ENCODE measurements at places on chromosomes 11 and 22.

- no peak for DNase-seq
Observed at GRCh38 chr22:45860201-45860600, 116.8 kb downstream of the WNT7B start.

DNA sequence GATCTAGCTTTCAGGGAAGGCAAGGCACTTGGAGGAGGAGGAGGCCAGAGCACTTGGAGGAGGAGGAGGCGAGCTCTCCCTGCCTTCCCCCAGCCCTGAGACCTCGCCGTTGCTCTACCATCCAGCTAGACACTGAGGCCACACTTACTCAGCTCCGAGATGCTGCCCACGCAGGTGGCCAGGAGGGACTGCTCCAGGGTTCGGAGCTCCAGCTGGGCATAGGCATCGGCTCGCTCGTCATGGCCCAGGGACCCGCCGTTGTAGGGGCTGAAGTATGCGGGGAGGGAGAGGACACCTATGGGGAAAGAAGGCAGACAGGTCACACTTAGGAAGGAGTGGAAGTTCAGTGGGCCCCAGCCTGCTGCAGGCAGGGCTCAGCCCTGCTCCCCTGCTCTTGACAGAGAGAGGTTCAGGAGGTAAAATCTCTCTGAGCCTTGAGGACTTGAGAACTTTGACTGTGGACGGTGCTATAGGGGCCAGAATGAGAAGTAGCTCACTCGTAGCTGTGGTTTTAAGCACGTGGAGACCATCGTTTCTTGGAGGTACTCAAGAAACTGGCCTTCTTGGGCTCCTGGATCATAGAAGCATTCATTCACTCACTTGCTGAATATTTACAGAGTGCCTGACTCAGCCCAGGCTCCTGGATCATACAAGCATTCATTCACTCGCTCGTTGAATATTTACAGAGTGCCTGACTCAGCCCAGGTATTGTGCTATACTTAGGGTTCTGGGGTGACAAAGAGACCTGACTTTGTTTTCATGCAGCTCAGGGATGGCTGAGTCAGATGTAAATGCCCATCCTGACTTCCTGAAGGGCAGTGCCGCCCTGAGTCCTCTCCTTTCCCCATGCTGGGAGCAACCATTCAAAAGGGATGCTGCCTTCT is 99.2 kb downstream of the NAT10 start:
- DNase-seq = no peak

GRCh38 chr11:117933930-117934329 is 4.7 kb upstream of the TMPRSS13 start:
- no peak for DNase-seq

GRCh38 chr11:128412847-128413791 is 174.2 kb downstream of the ETS1 start:
- DNase-seq = no peak

- no peak for DNase-seq
Observed at GRCh38 chr22:39718206-39718605, 147.7 kb downstream of the CACNA1I start.

- DNase-seq = no peak
Observed at GRCh38 chr22:20834206-20834605, 24.4 kb downstream of the PI4KA start.

- no peak for DNase-seq
Observed at GRCh38 chr11:64864473-64865285, 13.7 kb downstream of the EHD1 start.

DNA sequence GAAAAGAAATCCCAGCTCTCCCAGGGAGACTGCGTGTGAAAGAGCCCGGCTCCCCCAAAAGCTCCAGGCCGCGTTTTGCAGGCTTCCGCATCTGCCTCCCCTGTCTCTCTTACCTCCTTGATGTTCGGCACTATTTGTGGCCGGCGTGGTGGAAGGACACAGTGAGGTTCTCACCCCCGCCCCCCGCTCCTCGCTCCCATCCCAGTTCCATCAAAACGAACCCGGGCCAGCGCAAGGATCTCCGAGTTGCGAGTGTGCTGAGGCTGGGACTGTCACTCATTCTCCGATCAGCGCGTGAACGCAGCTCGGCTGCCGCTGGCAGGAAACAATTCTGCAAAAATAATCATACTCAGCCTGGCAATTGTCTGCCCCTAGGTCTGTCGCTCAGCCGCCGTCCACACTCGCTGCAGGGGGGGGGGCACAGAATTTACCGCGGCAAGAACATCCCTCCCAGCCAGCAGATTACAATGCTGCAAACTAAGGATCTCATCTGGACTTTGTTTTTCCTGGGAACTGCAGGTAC is at the start of gene NCAM1:
Gene NCAM1, plus strand, starts transcription at position 275 of the 523 bp plus-strand sequence.
- DNase-seq = no peak

- DNase-seq = no peak
Observed at GRCh38 chr22:38455530-38456271, 702 bp upstream of the KCNJ4 start.

GRCh38 chr22:46829941-46830715 is 67.7 kb downstream of the TBC1D22A start:
- DNase-seq = no peak

GRCh38 chr11:95135155-95135554 is 45.5 kb downstream of the ENDOD1 start:
- no peak for DNase-seq

DNA sequence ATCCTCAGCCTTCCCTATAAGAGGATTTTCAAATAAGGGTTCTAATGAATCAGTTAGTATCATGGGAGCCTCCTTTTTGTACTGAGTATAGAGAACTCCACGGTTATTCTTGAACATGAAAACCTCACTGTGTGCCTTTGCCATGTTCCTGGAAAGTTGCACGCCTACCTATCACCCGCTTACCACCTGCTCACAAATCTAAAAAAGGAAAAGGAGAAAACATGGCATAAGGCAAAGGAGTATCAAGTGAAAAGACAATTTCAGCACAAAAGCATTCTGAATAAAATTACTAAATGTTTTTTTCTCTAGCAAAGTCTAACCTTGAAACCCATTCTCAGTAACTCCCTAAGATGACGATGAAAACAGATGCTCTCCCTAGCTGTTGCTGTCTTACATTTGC is 511.8 kb upstream of the API5 start:
- DNase-seq = no peak

- no peak for DNase-seq
Observed at GRCh38 chr22:37428649-37429586, 1.6 kb upstream of the ELFN2 start.

DNA sequence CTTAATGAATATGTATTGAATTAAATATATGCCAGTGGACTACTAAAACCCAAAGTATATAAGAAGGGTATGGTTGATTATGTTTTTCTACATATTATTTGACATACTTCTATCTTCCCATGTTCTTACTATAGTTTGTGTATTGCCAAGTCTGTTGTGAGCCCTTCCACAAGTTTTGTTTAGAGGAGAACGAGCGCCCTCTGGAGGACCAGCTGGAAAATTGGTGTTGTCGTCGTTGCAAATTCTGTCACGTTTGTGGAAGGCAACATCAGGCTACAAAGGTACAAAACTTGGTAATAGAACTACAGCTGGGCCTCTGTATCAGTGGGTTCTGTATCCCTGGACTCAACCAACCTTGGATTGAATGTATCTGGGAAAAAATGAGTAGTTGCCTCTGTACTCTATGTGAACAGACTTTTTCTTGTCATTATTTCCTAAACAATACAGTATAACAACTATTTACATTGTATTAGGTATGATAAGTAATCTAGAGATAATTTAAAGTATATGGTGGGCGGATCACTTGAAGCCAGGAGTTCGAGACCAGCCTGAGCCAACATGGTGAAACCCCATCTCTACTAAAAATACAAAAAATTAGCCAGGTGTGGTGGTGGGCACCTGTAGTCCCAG is 38.7 kb upstream of the TTC36 start:
- DNase-seq = no peak

DNA sequence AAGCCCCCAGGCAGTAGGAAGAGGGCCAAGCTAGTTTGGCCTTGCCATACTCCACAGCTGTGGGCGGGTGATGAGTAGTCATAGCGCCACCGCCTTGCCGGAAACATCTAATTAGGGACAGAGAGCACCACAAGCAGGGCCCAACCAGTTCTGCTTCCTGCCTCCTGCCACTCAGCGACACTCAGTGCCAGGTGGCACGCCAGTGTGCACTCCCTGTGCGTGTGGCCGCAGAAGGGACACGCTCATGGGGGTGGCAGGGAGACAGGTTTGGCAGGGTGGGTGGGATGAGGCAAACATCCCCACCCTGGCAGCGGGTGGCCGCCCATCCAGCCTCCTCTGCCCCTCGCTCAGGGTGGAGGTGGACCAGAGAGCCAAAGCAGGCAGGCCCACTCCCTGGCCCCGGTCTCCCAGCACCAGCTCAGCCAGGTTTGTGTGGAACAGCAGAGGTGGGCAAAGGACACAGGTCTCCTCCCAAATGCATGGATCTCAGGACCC is 4.9 kb downstream of the OVOL1 start:
- DNase-seq = no peak

- no peak for DNase-seq
Observed at GRCh38 chr22:43412808-43413795, 1.3 kb downstream of the MPPED1 start.

DNA sequence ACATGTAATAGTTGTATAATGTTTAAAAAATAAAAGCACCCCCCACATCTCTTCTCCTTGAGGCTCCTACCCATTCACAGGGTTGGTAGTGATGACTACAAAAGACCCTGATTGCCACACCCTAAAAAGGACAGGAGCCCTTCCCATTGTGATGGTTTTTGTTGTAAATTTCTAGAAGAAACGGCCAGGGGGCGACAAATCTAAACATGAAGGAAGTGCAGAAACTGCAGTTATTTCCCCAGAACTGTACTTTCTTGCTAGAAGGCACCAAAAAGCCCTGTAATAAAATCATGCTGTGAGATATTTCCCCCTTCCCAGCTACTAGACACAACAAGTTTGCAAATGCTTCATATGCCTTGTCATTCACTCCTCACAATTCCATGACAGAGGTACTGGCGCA is 10.8 kb downstream of the PRR5L start:
- DNase-seq = no peak

DNA sequence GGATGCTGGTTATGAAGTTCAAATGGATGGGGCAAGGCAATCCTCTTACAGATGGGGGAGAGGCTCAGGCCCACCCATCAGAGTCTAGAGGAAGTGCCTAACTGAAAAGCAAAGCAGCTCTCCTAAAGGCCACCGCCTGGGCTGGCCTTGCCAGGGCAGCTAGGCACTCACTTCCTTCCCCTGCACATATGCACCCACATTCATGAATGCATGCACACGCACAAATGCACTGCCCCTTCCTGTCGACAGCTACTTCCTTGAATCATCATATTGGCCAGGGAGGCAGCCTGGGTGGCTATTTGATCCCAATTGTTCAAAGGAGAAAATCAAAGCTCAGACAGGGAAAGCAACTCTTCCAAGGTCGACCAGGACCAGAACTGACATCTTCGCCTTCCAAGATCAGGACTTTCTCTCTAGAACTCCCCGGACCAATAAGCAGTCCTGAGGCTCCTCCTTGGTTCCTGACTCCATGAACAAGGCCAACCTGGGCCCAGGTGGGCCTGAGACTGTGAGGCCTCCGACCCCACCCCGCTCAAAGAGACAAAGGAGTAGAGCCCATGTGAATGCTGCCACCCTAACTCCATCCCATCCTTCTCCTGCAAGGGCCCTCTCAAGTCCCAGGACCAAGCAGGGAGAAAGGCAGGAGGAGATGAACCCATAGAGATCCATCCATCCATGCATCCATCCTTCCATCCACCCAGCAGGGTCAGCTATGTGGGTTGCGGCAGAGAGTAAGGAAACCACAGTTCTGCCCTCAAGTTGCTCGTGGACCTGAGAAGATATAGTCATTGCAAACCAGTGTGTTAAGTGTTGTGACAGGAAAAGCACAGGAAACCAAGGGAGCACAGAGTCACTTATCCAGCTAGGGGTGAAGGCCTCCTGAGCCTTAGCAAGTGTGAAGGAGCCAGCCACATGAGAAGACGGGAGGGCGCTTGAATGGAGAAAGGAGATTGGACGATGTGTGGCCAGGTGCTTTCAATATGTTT is 35.4 kb upstream of the LMO1 start:
- no peak for DNase-seq

GRCh38 chr22:40027191-40028097 is 32.7 kb downstream of the FAM83F start:
- DNase-seq = no peak

DNA sequence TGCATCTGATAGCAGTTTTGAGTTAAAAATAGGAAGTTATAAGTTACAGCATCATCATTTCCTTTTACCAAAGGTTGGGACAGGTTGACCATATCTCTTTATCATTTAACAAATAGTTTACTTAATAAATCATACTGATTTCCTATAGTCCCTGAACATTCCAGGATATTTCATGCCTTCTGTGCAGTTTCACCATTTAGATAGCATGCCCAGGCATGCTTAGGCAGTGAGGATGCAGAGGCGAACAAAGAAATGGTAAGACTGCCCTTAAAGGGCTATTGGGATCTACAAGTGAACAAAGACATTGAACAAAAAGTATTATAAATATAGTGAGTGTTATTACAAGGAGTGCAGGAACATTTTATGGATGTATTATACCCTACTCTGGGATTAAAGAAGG is 96.4 kb downstream of the PRMT3 start:
- no peak for DNase-seq

GRCh38 chr22:23562186-23562585 is 17.9 kb downstream of the IGLL1 start:
- DNase-seq = no peak

DNA sequence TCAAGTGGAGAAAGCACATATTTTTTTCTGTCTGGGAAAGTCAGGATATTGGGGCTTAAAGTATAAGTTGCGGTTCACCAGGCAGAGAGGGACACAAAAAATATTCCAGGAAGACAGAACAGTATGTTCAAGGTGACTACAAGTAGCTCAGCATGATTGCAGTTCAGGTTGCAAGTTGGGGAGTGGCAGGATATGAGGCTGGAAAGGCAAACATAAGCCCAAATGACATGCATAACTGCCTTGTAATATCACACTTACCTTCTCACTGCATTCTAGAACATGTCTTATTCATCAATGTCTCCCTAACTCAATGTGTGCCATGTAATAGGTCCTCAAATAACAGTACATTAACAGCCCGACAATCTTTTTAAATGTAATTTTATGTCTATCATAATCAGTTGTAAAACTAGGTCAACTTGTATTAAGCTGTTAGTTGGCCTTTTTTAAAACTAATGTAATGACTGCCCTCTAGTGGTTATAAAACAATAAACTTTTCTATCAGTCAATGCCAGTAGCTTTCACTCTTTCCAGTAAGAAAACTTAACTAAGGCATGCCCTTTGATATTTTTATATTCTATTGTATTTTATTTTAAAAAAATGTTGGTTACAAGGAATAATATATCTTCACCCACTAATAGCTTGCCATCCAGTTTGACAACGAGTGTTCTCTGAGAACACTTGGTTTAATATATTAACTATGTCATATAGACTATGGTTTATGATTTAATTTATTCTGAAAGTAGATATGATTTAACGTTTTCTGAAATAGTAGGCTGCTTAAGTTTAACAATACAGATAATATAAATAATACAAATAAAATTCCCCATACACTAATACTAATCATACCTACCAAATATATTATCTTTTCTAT is 39.4 kb upstream of the CFAP300 start:
- no peak for DNase-seq

GRCh38 chr11:10914050-10914449 is 56.2 kb upstream of the ZBED5 start:
- DNase-seq = no peak
